ENCODE measurements at places on chromosomes 4 and X.
A peak's percentile ranks its signal among the peaks of the same experiment; 100 is the strongest.

DNA sequence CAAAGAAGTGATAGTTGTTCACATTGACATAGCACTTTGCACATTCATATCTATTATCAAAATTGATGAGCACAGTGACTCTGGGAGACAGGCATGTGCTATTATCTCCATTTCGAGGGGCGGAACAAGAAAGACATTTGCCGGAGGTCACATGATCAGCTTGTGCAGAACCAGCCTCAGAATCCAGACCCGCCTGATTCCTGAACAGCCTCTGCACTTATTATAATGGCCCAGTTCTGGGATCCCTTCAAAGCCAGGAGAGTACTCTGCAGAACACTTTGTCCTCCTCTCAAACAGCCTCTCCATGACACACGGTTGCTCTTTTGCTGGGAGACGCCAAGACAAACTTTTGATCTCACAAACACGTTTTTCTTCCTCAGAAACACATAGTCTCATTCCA, 48.4 kb downstream of the RWDD4 start:
- peak; percentile 15 for DNase-seq

DNA sequence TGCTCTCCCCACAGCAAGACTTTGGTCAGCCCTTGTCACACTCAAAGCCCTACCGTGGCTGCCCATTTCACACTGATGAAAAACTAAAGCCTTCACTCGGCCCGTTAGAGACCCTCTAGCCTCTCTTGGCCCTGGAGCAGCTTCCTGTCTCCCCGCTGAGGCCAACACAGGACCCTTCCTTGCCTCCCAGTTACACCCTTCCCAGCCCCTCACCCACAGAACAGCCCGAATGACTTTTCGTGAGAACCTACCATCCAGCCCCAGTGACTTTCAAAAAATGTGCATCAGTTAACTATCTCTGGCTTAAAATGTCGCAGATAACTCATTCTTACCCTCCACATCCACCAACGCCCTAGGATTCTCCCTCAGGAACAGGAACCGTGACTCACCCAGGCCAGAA, 756 bp upstream of the TAF9B start:
- no peak for DNase-seq

- no peak for DNase-seq
Observed at GRCh38 chrX:132127743-132128142, at the start of gene FRMD7. FRMD7 (minus strand) TSS chrX:132128020; CDS start chrX:132127844, 176 bp downstream.

DNA sequence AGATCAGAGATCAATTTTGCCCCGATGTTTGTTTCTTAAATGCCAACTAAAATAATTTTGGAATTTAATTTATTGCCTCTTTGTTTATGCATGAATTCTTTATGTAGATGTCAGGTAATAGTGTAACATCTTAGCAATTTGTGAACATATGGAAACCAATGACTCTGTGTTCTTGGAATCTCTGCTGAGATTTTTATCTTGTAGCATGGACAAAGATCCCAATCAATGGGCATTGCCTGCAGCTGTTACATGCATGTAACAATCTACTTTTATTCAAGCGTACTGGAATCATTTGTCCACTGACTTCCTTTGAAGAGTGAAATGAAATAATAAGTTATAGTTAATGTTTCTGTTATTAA, 61.6 kb upstream of the ARSJ start:
- peak; percentile 37 for DNase-seq

DNA sequence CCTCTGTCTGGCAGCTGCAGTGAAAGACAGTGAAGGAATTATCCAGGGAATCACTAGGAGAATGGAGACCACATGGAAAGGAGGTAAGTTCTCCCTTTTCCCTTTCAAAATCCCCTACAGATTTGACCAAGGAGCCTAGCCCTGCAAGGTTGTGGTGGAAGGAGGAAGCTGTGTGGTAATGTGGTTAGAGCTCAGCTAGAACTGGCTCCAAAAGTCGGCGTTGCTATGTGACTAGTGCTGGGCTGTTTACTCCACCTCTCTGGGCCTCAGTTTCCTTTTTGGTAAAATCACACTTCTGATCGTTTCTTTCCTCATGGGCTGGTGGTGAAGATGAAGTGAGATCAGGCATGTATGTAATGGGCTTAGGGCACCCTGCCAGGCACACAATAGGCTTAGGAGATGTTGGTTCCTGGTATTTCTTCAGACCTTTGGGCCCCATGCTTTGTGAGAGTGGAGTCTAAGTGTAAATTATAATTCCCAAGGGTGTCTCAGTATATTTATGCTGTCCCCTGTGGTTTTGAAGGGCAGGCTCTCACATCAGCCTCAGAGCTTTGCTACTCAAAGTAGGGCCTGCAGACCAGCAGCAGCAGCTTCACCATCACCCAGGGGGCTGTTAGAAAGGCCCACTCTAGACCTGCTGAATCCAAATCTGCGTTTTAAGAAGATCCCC, 183.7 kb upstream of the BCOR start:
- DNase-seq: no peak

GRCh38 chr4:71814433-71814832, 30.6 kb upstream of the GC start:
- no peak for DNase-seq

DNA sequence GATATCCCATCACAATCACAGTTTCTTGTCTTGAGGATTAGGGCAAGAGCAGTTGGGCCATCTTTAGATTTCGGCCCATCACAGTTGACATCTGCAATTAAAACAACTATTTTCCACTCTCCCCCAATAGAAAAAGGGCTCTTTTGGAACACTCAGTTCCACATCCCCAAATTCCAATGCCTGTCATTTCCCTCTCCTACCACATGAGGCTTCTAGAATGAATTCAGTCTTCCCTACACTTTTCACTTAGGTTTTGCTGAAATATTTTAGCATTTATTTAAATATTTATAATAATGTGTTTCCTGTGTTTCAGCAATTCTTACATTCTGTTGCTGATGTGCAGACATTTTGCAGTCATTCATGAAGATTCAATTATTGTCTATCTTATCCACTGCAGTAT, 118.4 kb downstream of the COX18 start:
- no peak for DNase-seq

DNA sequence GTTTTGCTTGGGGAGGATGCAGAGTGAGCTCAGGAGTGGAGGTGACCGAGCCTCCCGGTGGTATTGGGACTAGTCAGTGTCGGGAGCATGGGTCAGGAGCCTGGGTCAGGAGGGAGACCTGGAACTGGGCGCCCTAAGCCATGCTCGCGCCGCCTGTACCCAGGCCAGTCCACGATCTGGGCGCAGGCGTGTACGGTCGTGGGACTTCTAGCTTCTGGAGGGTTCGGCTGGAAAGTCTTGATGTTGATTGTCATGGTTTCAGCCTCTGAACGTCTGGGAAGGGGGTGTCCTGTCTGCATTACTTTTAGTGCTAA, 244 bp downstream of the EIF2S3 start:
- DNase-seq: no peak

GRCh38 chr4:127224556-127224955, 408.2 kb upstream of the INTU start:
- no peak for DNase-seq

GRCh38 chrX:124497386-124497785, 151.0 kb downstream of the SH2D1A start:
- DNase-seq: no peak

DNA sequence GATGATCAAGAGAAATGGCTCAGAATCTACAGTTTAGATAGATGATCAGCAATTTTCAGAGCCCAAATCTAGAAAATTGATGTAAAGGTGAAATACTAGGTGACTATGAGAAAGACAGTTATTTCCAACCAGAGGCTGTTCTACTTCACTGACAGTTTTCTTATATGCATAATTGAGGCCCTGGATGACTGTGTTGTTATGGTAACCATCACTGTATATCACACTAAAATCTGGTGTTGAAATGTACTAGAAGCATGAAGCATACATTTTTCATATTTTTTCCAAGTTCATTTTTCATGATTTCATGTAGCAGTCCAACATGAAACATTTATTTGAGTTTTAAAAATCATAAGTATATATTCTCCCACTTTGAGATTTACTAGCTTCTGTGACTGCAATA, 87.4 kb downstream of the ATXN3L start:
- no peak for DNase-seq

- DNase-seq: peak; percentile 10
Observed at GRCh38 chrX:19332983-19333382, 10.7 kb upstream of the PDHA1 start.

DNA sequence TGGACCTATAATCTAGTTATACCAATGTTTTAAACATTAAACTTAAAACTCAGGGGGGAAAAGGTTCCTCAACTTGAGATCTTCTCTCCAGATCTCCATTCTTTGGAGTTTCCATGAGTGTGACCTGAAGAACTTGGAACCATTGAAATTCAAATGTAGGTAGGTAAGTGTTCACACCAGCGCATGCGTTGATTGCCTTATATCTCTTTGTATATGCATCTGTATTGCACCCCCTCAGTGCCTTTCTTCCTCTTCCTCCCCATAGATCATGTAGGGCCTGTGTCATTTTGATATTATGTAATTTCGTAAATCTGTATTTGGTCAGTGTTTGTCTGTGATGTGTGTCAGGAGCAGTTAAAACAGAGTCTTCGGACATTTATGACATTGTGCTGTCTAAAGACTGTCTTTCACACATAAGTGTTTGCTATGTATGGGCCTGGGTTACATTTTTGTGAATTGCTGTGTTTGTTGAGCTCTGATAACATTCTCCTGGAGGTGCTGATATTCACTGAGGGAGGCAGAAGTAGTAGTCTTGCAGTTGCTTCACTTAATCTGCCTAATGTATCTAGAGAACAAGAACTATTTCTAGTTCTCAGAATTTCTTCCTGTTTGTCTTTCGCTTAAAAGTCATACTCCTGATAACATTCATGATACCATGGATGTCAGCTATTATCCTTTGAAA, 126.3 kb downstream of the RAP1GDS1 start:
- DNase-seq: no peak

GRCh38 chr4:53672873-53673272, 81.6 kb upstream of the LNX1 start:
- DNase-seq: no peak

- no peak for DNase-seq
Observed at GRCh38 chr4:117577686-117578311, 456.5 kb upstream of the NDST3 start.

GRCh38 chr4:172356016-172356415, 542.8 kb downstream of the GALNTL6 start:
- no peak for DNase-seq

GRCh38 chr4:158484173-158484885, 37.4 kb upstream of the RXFP1 start:
- DNase-seq: peak; percentile 67

- DNase-seq: peak; percentile 37
Observed at GRCh38 chrX:19372547-19373331, 29.0 kb downstream of the PDHA1 start.

- DNase-seq: peak; percentile 43
Observed at GRCh38 chr4:68074397-68074796, 55.3 kb downstream of the TMPRSS11F start.

- no peak for DNase-seq
Observed at GRCh38 chr4:79250887-79251286, 75.0 kb downstream of the NAA11 start.

DNA sequence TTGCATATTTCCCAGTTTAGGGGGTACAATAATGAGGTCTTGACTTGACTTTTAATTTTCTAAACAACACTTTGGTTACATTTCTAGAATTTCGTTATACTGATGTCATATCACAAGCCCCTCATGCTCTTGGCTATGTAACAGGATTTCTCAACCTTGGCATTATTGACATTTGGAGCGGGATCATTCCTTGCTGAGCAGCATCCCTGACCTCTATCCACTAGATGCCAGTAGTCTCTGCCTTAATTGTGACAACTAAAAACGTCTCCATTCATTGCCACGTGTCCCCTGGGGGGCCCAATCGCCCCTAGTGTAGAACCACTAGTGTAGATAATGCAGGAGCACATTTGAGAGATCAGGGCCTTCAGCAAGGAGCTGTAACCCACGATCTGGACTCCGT, 234.2 kb upstream of the MID1 start:
- no peak for DNase-seq

Measured in GM23248 (cell line).